T1000 (cell line): ENCODE measurements at places on chromosomes 11 and 22.

- DNase-seq, result no peak
These were observed 99.4 kb upstream of the DRD2 start for GRCh38 chr11:113574586-113574985.

- DNase-seq, result no peak
These were observed 38.3 kb downstream of the NCAM1 start for GRCh38 chr11:112999520-112999919.

DNA sequence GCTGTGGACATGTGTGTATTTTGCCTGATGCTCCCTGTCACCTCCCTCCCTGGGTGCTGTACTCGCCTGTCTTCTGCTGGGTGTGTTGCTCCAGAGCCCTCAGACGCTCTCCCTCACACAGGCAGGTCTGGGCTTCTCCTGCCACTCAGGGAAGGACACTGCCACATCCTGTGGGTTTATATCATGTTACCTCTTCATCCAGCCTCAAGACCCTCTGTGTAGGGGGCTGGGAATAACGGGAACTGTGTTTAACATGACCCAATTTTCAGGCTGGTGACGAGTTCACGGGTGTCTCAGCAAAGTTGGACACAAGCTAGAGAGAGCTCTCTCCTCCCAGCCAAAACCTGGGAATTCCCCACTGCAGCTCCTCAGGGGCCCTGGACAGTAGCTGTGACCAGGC, 24.6 kb downstream of the MYBPC3 start:
- no peak for DNase-seq

GRCh38 chr11:72770799-72771198, 18.6 kb upstream of the ARAP1 start:
- no peak for DNase-seq

DNA sequence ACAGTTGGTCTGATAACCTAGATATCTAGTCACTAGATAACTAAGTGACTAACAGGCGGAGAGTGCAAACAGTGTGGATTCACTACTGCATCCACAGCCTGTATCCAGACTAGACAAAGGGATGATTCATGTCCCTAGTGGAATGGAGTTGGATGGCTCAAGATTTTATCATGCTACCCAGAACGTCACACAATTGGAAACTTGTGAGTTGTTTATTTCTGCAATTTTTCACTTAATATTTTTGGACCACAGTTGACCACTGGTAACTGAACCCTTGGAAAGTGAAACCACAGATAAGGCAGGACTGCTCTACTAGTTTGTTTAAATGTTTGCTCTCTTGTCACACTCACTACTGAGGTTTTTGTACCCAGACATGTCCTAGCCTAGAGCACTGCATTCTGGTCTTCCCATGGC, 76.0 kb downstream of the UBASH3B start:
- no peak for DNase-seq

- no peak for DNase-seq
These were observed 37.0 kb upstream of the DNAJB7 start for GRCh38 chr22:40898850-40899357.

DNA sequence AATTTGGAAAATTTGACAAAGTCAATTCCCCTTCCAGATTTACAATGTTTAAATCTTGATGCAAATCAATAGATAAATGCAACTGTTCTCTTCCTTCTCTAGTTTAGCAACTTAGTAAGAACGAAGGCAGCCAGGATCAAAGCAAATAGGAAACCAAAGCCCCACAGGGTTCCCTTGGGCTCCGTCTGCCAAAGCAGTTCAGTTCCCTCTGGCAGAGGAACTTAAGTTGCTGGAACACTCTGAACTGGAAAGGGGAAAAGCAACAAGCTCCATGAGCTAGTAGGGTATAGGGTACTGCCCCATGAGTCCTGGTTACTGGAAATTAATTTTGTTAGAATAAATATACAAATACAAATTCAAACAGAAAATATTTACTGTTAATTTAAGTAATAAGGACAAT, 91.3 kb downstream of the RELT start:
- DNase-seq, result no peak

DNA sequence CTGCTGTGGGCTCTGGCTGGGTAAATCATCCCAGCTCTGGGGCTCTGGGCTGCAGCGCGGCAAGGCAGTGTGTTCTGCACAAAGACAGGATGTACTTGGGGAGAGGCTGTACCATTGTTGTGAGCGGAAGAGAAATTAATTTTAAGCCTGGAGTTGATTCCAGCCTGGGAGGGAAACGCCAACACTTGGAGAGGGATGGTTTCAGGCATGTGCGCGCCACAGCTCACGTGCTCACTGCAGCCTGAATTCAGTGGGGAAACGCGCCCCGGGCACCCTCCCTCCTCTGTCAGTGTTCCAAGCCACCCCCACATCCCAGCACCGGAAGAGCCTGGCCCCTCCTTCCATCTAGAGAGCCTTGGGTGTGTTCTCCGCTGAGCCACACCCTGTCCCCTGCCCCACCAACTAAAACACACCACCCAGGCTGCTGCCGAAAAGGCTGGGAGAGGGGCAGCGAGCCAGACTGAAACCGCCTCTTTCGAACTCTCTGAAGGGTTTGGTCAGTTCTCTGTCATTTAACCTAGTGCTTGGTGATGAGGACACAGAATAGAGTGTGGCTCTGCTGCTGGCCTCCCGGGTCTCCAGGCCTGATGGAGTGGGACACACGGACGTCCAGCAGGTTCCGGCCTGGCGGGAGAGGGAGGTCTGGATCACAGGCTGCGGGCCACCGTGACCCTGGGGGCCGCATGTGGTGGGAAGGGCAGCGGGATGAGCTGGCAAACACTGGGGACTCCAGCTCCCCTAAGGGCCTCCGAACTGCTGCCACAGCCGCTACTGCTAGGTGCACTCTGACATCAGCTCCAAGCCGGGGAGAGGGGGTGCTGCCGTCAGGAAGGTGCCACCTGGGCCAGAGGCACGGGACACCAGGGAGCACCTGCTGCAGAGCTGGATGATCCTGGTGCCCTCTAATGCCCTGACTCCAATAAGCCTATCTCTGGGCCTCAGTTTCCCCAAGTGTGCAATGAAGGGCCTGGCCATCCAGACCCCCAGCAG, 230.8 kb downstream of the CTTN start:
- DNase-seq, result no peak

GRCh38 chr22:32378707-32379272, 21.1 kb downstream of the RFPL3 start:
- no peak for DNase-seq

- no peak for DNase-seq
These were observed 1.2 kb upstream of the GRK2 start for GRCh38 chr11:67264877-67265632.

- no peak for DNase-seq
These were observed 1066.9 kb downstream of the BRD1 start for GRCh38 chr22:48760481-48761390.
